ENCODE measurements at places on chromosomes 5 and 9. TPM values are rescaled to one million over a fixed set of nuclear protein-coding genes. Genes with fewer than 3 reads are reported as not detected.

ZNF367 gene
- total RNA-seq, result 7.5 TPM

DNA sequence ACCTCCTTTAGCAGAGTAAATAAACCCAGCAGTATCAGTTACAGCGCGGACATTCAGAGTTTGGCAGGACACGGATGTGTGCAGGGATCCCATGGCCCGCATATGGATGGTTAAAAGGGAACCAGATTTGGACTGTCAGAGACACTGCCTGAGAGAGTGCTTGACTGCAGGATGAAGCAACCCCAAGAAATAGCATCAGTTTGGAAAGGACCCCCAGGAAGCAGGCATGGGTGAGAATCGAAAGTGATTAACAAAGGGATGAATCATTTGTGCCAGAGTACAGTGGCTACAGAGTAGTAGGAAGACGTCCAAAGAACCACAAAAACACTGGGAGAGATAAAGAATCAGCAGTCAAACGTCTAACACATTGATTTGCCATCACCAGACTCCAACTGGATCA, 5.5 kb downstream of the C7 start:
- DNase-seq, result no peak

DNA sequence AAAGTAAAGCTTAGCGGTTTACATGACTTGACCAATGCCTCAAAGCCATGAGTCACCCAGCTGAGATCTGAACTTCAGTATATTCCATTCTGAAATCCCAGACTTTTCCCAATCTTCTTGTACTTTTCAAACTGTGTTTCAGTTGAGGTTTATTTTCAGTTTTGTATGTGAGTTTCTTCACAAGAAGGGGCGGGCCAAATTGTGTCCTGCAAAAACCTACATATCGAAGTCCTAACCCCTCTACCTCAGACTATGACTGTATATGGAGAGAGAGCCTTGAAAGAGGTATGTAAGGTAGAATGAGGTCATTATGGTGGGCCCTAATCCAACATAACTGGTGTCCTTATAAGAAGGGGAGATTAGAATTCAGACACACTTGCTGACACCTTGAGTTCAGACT, 666 bp upstream of the TLR4 start:
- no peak for DNase-seq

- no peak for DNase-seq
Measured at GRCh38 chr5:91293131-91293530, 90.0 kb downstream of the ARRDC3 start.

- DNase-seq, result no peak
Measured at GRCh38 chr5:33340195-33340594, 100.6 kb upstream of the TARS1 start.

SLC4A9 gene
- not detected for total RNA-seq
